Thoracic aorta (tissue), 2 donors: ENCODE measurements at places on chromosomes 2 and 18.

GRCh38 chr2:203718087-203718486 is 11.6 kb downstream of the CD28 start:
- H3K4me1 ChIP-seq, result peaks cover 8% of the 10 kb centered on the region
- no peak for DNase-seq
- no peaks in the 10 kb centered on the region for H3K27me3 ChIP-seq
- no peaks in the 10 kb centered on the region for H3K36me3 ChIP-seq
- no peak overlapping the region for H3K27ac ChIP-seq
- H3K4me3 ChIP-seq, result no peak overlapping the region

DNA sequence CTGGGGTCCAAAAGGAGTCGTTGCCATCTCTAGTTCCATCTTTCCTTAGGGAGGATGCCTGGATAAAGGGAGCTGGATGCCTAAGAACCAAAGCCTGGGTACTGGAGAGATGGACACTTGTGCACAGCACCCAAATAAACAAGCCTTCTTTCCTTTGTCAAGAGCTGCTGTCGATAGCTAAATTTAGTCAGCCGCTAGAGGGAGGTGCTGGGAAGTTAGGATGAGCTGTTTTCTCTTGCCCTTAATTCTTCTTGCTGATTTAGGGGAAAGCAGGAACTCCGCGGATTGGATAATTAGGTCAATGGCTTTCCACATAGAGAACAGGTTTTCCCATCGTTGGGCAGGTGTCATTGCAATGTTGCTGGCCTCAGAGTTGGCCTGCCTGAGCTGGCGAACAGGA is 30.9 kb upstream of the SERPINB12 start:
- H3K4me3 ChIP-seq, result no peak overlapping the region
- no peaks in the 10 kb centered on the region for H3K36me3 ChIP-seq
- no peak overlapping the region for H3K27ac ChIP-seq
- no peaks in the 10 kb centered on the region for H3K27me3 ChIP-seq
- DNase-seq, result no peak

DNA sequence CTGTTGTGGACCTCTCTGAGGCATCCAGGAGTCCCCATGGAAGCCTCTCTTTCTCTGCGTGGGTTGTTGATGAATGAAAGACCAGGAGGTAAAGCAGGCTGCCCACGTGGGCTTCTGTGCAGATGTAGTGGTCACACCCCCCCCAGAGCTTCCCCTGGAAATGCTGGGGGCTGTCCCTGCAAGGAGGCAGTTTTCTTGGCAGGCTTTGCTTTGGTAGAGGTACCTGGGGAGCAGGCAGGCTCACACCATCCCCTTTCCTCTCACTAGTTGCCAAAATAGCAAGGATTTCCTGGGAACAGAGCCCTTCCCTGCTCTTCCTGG is 97.6 kb upstream of the MAP3K20 start:
- no peak overlapping the region for H3K27ac ChIP-seq
- H3K4me3 ChIP-seq, result no peak overlapping the region
- no peak for DNase-seq
- no peaks in the 10 kb centered on the region for H3K36me3 ChIP-seq
- no peaks in the 10 kb centered on the region for H3K27me3 ChIP-seq
- H3K4me1 ChIP-seq, result no peaks in the 10 kb centered on the region

DNA sequence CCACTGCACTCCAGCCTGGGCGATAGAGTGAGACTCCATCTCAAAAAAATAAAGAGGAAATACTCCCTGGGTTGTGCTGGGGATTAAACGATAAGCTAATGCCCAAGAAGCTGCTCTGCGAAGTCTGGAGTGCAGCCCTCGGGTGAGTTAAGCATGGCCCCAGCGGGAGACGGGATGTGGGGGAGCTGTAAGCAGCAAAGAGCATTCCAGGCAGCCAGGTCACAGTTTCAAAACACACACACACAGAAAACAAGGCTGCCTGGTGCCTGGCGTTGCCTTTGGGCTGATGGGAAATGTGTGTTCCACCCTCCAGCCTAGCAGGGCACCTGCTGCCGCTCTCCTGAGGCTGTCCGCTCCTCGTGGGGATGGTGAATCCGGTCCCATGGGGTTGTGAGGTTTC is 24.1 kb downstream of the ODC1 start:
- no peak overlapping the region for H3K4me3 ChIP-seq
- H3K36me3 ChIP-seq, result no peaks in the 10 kb centered on the region
- DNase-seq, result no peak
- no peak overlapping the region for H3K27ac ChIP-seq
- no peaks in the 10 kb centered on the region for H3K4me1 ChIP-seq

GRCh38 chr2:207151048-207151447 is 14.7 kb downstream of the KLF7 start:
- no peak for DNase-seq
- peak overlapping the region; percentile 43 for H3K27ac ChIP-seq
- H3K4me1 ChIP-seq, result peaks cover 88% of the 10 kb centered on the region
- H3K36me3 ChIP-seq, result no peaks in the 10 kb centered on the region
- no peaks in the 10 kb centered on the region for H3K27me3 ChIP-seq

GRCh38 chr2:12504443-12504842 is 212.3 kb upstream of the TRIB2 start:
- H3K4me1 ChIP-seq, result no peaks in the 10 kb centered on the region
- H3K4me3 ChIP-seq, result no peak overlapping the region
- no peaks in the 10 kb centered on the region for H3K27me3 ChIP-seq
- no peaks in the 10 kb centered on the region for H3K36me3 ChIP-seq

GRCh38 chr2:100765481-100765880 is 54.5 kb upstream of the NPAS2 start:
- no peaks in the 10 kb centered on the region for H3K36me3 ChIP-seq
- no peak for DNase-seq
- H3K27me3 ChIP-seq, result no peaks in the 10 kb centered on the region

GRCh38 chr2:25009954-25010353 is 31.9 kb upstream of the EFR3B start:
- DNase-seq, result no peak
- no peak overlapping the region for H3K27ac ChIP-seq
- no peaks in the 10 kb centered on the region for H3K36me3 ChIP-seq
- no peaks in the 10 kb centered on the region for H3K4me1 ChIP-seq
- H3K4me3 ChIP-seq, result no peak overlapping the region
- H3K27me3 ChIP-seq, result no peaks in the 10 kb centered on the region

DNA sequence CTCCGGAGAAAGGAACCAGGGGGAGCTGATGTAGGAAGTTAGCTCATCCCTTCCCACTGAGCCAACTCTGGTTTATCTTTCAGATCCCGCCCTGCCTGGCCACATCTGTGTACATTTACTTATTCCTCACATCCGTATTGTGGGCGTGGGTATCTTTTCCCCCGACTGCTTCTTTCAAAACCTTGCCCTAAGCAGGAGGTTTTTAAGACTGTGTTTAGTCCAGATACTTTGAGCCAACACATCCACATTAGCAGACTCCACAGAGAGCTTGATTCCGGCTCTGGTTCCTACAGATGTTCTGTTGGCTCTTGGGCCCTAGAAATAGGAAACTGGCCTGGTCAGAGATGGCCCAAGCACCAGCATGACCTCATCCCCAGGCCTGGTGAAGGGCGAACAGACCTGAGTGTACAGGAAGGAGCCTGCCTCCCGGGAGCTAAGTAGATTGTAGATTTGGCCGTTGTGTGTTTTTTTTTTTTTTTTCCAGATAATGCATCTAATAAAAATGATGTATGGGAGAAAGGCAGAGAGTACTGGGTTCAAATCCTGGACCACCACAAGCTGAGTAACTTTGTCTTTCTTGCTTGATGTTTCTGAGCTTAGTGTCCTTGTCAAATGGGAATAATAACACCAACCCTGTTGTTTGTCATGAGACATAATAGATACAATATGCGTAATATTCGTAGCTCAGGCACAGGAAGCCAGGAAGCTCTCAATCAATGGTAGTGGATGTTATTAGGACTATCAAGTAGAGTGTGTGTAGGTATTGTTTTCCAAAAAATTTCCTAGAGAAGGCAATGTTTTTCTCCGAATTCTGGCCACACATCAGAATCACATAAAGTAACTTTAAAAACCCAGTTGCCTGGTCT is 92.3 kb downstream of the PRKCE start:
- H3K4me3 ChIP-seq, result no peak overlapping the region
- no peak for DNase-seq
- H3K27me3 ChIP-seq, result no peaks in the 10 kb centered on the region
- H3K27ac ChIP-seq, result peak overlapping the region; percentile 12

DNA sequence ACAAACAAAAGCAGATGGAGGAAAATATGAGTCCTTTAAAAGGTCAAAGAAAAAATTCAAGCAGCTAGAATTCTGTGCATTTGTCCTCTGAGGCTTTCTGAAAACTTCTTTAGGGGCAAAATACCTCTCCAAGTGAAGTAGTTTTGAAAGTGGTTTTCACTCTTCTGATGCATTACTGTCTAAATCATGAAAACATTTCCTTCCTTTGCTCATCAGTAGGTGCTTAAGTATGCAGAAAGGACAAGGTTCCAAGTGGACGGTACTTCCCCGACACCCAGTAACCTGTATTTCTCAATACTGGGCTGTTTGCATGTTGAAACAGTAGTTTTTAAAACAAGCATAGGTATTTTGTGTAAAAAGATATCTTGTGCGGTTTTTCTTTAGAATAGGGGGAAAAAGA is 189.1 kb upstream of the ERBB4 start:
- H3K36me3 ChIP-seq, result no peaks in the 10 kb centered on the region
- DNase-seq, result no peak
- H3K4me3 ChIP-seq, result no peak overlapping the region

DNA sequence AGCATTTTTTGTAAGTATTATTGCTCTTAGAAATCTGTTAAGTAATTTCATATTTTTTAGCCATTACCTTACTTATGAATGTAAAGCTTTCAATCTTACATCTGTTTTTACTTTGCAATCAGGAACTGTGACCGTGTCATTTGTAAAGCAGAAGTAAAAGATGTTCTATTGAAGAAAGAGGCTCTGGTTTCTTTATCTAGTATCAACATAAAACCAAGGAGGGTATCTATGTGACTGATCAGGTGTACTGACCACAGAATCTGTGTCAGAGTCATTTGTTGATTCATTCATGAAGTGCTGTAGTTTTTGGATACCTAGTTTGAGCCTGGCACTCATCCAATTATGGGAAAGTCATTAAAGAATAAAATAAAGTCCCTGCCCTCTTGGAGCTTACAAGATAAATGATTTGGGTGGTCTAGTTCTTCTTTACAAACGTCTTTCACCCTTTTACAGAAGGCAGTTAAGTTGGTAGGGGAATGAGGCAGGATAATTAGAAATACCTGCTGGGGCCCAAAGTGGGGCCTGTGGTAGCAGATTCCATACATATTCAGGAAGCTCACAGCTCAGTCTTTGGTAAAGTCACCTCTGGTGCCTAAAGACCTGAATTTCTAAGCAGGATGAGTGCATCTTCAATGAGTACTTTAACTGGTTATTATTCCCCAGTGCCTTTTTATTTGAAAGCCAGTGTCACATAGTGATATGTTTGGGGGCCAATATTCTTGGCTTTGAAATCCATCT is 260.6 kb upstream of the NT5C1B start:
- H3K36me3 ChIP-seq, result no peaks in the 10 kb centered on the region
- H3K4me1 ChIP-seq, result no peaks in the 10 kb centered on the region
- no peak overlapping the region for H3K27ac ChIP-seq
- H3K4me3 ChIP-seq, result no peak overlapping the region

GRCh38 chr2:48525269-48525943 is 4.5 kb upstream of the STON1 start:
- no peak overlapping the region for H3K4me3 ChIP-seq
- H3K36me3 ChIP-seq, result peaks cover 2% of the 10 kb centered on the region
- no peak for DNase-seq
- peak overlapping the region; percentile 61 for H3K27ac ChIP-seq
- no peaks in the 10 kb centered on the region for H3K27me3 ChIP-seq
- peaks cover 15% of the 10 kb centered on the region for H3K4me1 ChIP-seq

- H3K4me1 ChIP-seq, result no peaks in the 10 kb centered on the region
- H3K27ac ChIP-seq, result no peak overlapping the region
- no peaks in the 10 kb centered on the region for H3K36me3 ChIP-seq
- H3K27me3 ChIP-seq, result no peaks in the 10 kb centered on the region
These were observed 85.3 kb upstream of the KLHL29 start for GRCh38 chr2:23299476-23300195.

- no peak within 1 kb of the TSS for H3K27ac ChIP-seq
- no peaks in the 10 kb centered on the region for H3K27me3 ChIP-seq
- H3K4me3 ChIP-seq, result peak within 1 kb of the TSS; percentile 69
These were observed at the start of gene ANKMY1 for GRCh38 chr2:240557808-240558207. TSS of gene ANKMY1 (minus strand) at chr2:240557988. CDS start at chr2:240557335, 653 bp downstream.

DNA sequence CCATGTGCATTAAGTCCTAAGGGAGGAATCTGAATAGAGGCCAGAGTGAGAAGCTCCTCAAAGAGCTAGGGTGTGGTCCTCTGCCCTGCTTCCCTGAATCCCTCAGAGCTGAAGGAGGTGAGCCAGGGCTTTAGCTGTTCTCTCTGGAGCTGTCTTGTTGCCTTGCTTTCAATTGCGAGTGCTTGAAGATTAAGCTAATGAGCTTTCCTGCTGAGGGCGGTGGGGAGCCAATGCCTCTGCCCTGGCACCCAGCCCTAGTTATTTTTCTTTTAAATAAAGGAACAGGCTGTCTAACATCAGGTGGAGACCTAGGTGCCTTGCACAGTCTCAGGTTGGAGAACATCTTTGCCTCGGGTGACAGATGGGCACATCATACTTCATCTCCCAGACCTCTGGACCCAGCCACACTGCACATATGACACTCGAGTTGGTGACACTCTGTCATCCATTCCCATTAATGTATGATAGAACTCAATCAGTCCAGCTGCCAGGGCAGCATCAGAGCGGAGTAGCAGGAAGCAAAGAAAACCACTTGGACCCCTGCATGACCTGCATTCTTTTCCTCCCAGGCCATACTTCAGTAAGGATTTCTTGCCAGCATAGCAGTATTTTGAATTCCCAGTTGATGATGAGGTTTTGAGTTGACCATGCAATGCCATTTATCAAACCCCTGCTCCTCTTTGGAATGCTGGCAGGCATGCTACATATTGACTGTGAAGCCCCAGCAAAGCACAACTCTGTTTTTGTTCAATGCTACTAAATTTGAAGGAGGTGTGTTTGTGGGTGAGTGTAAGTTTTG is 292.7 kb downstream of the RNF144A start:
- no peaks in the 10 kb centered on the region for H3K4me1 ChIP-seq
- H3K27ac ChIP-seq, result no peak overlapping the region
- DNase-seq, result no peak
- no peaks in the 10 kb centered on the region for H3K36me3 ChIP-seq
- H3K4me3 ChIP-seq, result no peak overlapping the region

DNA sequence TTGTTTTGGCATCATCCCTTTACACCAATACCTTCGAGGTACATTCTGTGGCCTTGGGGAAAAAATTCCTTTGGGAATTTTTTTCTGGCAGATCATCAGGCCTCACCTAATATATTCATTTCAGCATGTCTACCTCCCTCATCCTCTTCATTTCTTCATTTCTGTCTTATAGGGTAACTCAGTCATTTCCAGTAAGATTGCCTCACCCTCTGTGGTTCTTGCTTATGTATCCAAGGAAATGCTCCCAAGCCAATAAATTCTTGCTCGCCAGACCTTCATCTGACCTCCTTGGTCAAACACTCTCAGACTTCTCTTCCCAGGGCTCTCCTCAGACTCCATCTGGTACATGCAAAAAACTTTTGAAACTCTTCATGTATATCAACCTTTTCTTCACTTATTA is 265.6 kb downstream of the TMX3 start:
- H3K36me3 ChIP-seq, result no peaks in the 10 kb centered on the region
- DNase-seq, result no peak
- no peaks in the 10 kb centered on the region for H3K4me1 ChIP-seq
- no peak overlapping the region for H3K4me3 ChIP-seq
- no peaks in the 10 kb centered on the region for H3K27me3 ChIP-seq
- no peak overlapping the region for H3K27ac ChIP-seq

GRCh38 chr18:75128911-75129716 is 79.8 kb downstream of the PTGR3 start:
- no peak overlapping the region for H3K4me3 ChIP-seq
- H3K36me3 ChIP-seq, result no peaks in the 10 kb centered on the region
- DNase-seq, result no peak

GRCh38 chr2:6073191-6074088 is 381.3 kb downstream of the SOX11 start:
- no peak overlapping the region for H3K27ac ChIP-seq
- DNase-seq, result no peak
- H3K4me3 ChIP-seq, result no peak overlapping the region
- H3K36me3 ChIP-seq, result no peaks in the 10 kb centered on the region
- no peaks in the 10 kb centered on the region for H3K4me1 ChIP-seq
